Lower leg skin (tissue), 4 donors: ENCODE measurements at places on chromosomes 1 and 21. TPM values are rescaled to one million over a fixed set of nuclear protein-coding genes. Genes with fewer than 3 reads are reported as not detected.

CLCA4 gene
- 1.1 TPM for total RNA-seq

LCE3D gene
- 20.1 TPM for total RNA-seq

KLF17 gene
- total RNA-seq: not detected

DNA sequence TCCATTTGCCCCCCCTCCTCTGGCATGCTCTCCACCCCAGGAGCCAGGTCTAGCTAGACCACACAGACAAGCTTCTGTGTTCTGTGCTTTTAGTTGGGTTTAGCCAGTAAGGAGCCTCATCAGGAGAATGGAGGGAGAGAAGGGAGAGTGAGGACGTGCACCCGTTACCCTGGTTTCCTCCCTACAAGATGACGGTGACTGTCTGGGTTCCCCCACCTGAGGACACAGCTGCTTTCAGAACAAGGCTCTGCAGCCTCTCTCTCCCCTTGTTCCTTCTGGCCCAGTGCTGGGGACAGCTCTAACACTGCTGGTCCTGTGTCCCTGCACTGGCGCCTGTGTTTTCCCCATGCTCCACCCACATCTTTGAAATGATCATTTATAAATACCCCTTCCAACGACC is 184.4 kb upstream of the GALNT2 start:
- no peak for DNase-seq

- DNase-seq: no peak
Measured at GRCh38 chr1:26536521-26536920, 7.0 kb downstream of the RPS6KA1 start.

- DNase-seq: no peak
Measured at GRCh38 chr21:26837539-26837938, 7.7 kb downstream of the ADAMTS1 start.

GRCh38 chr1:14697353-14697752 is 98.9 kb downstream of the KAZN start:
- DNase-seq: no peak

- DNase-seq: peak; percentile 69
Measured at GRCh38 chr1:201302163-201303152, 19.2 kb downstream of the PKP1 start.

DNA sequence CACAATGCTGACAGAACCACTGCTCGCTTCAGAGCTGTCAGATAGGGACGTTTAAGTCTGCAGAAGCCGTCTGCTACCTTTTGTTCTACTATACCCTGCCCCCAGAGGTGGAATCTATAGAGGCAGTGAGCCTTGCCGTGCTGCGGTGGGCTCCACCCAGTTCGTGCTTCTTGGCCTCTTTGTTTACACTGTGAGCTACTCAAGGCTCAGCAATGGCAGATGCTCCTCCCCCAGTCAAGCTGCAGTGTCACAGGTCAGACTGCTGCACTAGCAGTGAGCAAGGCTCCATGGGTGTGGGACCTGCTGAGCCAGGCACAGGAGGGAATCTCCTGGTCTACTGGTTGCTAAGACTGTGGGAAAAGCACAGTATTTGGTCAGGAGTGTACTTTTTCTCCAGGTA is 47.1 kb downstream of the LEPR start:
- no peak for DNase-seq

GRCh38 chr1:74427681-74428080 is 84.7 kb downstream of the LRRC53 start:
- DNase-seq: no peak

- DNase-seq: no peak
Measured at GRCh38 chr1:28803051-28803450, 8.9 kb upstream of the OPRD1 start.

GRCh38 chr1:181099152-181100014 is 10.9 kb downstream of the IER5 start:
- no peak for DNase-seq

DNA sequence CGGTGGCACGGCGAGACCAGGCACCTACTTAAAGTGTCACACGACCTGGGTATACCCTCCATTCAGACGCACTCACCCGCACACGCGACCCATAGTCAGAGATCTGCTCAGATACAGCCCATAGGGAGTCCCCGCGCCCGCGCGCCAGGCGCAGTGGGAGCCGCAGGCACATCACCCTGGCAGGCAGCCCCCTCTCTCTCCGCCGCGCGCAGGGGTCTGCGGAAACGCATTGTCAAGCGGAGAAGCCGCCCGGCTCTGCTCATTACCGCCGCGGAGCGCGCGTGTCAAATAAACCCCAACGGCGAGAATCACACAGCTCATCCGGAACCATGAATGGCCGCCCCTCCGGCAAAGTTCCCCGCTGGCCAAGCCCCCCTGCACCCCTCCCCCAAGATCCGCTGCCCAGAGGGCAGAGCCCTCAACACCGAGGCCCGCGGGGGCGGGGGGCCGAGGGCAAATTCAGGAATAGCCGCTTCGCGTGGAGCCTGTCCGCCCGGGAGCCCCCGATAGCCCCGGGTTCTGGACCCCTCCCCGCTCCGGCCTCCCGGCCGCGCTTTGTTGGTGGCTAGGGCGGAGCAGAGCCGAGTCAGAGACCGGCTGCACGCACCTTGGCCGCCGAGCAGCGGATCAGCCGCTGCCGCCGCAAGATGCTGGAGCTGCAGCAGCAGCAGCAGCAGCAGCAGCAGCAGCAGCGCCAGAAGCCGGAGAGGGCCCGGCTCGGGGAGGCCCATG is 522 bp downstream of the LRP8 start:
- DNase-seq: no peak
